GM12878 (cell line): ENCODE measurements at places on chromosomes 2 and 18.

DNA sequence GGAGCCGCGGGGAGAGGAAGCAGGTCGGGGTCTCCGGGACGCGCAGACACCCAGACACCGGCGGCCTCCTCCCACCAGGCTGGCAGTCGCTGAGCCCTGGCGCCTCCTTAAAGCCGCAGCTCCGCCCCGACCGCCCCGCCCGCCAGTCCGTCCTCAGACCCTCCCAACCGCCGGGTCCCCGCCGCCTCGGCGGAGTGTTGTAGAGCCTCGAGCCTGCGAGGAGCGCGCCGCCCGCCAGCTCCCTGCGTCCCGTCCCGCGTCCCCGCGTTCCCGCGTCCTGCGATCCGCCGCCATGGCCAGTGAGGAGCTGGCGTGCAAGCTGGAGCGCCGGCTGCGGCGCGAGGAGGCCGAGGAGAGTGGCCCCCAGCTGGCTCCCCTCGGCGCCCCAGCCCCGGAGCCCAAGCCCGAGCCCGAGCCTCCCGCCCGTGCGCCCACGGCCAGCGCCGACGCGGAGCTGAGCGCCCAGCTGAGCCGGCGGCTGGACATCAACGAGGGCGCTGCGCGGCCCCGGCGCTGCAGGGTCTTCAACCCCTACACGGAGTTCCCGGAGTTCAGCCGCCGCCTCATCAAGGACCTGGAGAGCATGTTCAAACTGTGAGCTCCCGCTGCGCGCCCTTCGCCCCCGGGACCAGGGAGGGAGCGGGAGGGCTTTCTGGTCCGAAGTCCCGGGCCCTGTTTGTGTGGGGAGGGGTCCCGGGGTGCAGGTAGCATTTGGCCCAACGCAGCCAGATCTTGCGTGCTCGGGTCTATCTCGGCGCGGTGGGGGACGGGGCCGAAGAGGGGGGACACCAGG, at the start of gene EFHD1:
EFHD1 (plus strand) TSS at position 192 of the 793 bp plus-strand sequence; CDS start at position 293, 101 bp downstream.
- DNase-seq: no peak

DNA sequence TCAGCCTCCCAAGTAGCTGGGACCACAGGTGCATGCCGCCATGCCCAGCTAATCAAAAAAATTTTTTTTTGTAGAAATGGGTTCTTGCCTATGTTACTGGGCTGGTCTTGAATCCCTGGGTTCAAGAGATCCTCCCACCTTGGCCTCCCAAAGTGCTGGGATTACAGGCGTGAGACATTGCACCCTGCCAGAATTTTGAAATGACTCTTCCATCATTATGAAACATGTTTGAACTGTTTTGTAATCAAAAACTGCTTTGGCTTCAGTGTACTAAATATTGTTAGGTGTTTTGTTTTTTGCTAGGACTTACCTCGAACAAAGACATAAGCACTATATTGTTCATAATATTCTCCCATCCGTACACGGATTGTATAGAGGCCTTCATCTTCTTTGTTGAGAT, 55.8 kb downstream of the MYOM1 start:
- no peak for DNase-seq

- DNase-seq: no peak
Measured at GRCh38 chr2:52000151-52000855, 968.4 kb upstream of the NRXN1 start.

DNA sequence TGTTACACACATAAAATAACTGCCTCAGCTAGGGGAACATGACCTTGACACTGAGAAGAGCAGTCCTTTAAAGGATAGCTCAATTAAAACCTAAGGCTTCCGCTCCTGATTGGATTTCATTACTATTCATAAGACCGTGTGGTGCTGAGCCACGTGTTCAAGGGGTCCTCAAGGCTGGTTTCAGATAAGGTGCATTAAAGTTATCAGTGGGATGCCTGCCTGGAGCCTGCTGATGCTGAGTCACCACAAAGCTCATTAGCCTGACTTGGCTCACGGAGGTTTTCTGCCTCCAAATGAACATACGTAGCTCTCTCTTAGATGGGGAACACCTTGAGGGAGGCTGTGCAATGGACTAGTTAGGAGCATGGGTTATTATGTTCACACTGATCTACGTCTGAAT, 518.9 kb downstream of the TDRD15 start:
- no peak for DNase-seq

- DNase-seq: peak; percentile 5
Measured at GRCh38 chr18:48475635-48476549, 62.9 kb upstream of the CTIF start.

GRCh38 chr2:222318712-222319585, 20.2 kb upstream of the PAX3 start:
- DNase-seq: no peak

DNA sequence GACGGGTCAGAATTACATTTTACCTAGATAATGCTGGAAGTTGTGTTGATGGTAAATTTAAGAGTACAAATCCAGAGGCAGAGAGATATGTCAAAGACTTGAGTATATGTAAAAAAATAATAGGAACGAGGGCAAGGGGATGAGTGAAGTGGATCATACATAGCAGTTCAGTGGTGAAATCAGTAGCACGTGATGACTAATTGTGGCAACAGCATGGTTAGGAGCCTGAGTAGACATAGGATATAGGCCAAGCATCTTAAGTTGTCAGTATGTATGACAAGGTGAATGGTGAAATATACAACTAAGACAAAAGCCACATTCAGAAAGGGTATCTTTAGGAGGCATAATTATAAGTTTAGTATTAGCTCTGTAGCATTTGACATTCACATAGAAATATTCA, 826.5 kb upstream of the PIK3C3 start:
- DNase-seq: no peak

DNA sequence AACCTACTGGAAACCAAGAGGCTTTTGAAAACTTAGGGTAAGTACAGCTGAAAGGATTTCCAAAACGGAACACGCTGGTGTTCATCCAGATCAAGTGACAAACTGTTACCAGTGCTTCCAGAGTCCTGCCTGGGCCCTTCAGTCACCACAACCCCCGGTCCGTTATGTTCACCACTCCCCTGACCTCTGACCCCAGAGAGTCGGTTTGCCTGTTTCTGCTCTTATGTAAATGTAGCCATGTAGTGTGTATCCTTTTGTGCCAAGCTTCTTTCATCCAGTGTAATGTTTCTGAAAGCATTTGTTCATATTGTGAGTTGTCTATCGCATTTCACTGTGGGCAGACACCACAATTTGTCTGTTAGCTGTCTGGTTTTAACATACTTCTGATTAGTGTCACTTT, 217.5 kb downstream of the NCK2 start:
- DNase-seq: no peak

DNA sequence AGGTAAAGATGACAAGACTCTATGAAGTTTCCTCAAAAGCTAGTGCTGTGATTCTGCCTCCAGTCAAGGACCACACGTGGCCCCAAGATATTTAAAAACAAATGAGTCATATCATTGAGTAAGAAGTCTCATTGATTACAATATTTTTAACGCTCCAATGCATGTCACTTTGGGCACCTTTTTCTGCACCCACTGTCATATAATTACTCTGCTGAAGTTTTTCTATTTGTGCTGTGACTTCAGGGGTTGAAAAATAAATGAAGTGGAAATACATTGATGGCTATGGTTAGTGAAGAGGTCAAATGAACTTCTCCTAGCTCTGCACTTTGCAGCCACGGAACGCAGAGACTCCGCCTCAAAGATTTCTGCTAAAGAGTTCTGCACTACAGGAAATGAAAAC, 344.3 kb upstream of the KYNU start:
- DNase-seq: no peak

- DNase-seq: no peak
Measured at GRCh38 chr2:173107629-173108022, 32.0 kb downstream of the MAP3K20 start.

GRCh38 chr2:68926796-68927195, 25.9 kb downstream of the GKN2 start:
- no peak for DNase-seq

- no peak for DNase-seq
Measured at GRCh38 chr2:48144777-48145176, 238.5 kb upstream of the FBXO11 start.

GRCh38 chr2:38246105-38246504, 131.0 kb downstream of the ATL2 start:
- DNase-seq: no peak

GRCh38 chr18:27778441-27778840, 398.5 kb downstream of the CDH2 start:
- DNase-seq: no peak

- DNase-seq: no peak
Measured at GRCh38 chr2:27191070-27191829, 20.6 kb upstream of the ATRAID start.

DNA sequence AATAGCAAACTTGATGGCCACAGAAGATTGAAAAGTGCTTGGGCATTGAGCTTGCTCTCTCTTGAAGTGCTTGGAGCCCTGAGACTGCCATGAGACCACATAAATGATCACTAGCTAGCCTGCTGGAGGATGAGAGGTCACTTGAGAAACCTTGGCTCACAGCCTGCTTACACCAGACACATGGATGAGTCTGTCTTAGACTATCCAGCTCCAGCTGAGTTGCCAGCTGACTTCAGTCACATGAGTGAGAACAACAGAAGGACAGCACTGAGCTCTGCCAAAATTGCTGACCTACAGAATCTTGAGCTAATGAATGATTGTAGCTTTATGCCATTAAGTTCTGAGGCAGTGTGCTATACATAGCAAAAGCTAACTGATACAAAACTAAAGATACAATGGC, 18.1 kb downstream of the NABP1 start:
- DNase-seq: no peak

DNA sequence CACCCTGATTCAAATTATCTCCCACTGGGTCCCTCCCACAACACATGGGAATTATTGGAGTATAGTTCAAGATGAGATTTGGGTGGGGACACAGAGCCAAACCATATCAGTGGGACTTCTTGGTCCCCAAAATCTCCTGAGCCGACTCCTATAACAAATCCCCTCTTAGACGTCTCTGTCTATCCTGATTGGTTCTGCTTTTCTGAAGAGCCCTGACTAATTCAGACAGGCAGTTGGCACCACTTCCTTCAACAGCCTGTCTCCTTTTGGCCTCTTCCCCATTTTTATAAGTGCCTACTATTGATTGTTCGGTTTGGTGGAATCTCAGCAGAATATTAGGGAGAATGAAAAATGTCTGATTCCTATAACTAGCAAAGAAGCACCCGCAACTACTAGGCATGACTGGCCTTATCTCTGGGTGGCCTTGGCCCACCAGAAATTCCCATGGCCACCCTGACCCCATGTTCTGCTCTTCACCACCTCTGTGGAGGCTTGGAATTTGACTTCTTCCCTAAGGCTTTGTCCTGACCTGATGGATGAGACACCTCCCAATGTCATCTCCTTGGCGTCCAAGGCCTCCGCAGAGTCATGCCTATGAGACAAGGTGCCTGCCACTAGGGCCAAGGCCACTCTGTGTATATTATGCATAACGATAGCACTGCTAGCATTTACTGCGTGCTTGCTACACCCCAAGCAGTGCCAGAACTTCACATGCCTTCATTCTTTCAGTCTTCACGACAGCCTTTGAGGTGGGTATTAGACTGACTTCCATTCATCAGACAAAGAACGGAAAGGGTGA, 218.9 kb upstream of the COPS8 start:
- DNase-seq: no peak

- no peak for DNase-seq
Measured at GRCh38 chr2:205682971-205683501, 735 bp downstream of the NRP2 start.

DNA sequence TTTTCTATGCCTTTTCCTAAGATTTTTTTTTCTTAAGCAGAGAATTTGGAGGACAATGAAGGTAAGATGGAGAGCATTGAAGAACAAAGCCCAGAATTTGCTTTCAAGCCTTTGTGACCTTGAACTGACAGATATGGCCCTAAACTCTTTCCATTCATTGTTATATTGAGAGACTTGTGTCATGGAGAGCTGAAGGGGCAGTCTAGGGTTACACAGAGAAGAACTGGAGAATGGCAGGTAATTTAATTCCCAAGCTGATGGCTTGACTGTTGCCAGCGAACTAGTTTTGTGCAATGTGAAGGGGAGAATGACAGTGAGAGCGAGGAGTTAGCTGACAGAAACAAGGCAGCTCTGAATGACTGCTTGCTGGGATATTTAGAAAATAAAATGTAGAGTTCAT, 1344.2 kb downstream of the LRP1B start:
- DNase-seq: no peak

- DNase-seq: no peak
Measured at GRCh38 chr2:123163398-123163797, 861.7 kb upstream of the CNTNAP5 start.

DNA sequence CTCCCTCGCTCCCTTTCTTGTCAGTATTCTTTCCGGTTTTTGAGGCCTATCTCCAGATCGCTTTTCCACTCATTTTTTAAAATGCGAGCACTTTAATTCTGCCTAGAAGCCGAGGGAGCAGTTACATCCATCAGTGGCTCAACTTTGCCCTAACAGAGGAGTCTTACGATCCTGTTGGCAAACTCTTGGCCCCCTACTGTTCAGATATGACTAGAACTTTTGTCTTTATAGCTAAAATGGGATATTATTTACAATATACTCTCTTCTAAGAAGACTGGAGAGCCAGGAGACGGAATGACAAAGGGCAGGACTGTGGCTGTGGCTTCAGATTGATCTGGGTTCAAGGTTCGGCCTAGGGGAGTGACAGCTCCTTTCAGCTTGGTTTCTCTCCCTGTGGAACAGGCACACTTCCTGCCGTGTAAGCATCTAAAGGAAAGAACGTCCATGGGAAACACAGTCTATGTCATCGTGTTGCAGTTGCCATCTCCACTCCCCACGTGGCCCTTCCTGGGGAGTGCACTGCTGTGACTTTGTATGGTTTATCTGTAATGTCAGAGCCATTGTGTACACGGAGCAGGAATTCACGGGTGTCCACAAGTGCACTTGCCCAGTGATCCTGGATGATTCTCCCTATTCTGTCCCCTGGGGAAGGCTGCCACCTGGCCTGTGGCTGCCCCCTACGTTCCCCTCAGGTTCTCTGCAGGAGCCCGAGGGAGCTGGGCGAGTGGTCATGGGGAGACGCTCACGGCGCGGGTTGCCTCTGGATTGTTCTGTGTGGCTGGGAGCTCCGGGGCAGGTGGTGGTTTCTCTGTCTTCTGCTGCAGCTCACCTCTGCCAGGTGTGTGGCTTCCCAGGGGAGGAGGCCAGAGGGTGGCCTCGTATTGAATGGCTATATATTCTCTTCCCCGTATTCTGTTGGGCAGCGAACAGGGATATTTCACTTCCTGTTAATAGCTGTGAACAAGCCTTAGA, 222.0 kb downstream of the LDLRAD4 start:
- no peak for DNase-seq

GRCh38 chr2:95060446-95061118, 35.1 kb downstream of the MAL start:
- no peak for DNase-seq

- DNase-seq: no peak
Measured at GRCh38 chr2:85963068-85963467, 74.3 kb upstream of the ST3GAL5 start.
